Trophoblast cell (in vitro differentiated cells and primary cell): ENCODE measurements at places on chromosomes 13 and 19.

- DNase-seq = no peak
Measured at GRCh38 chr19:10228393-10228792, 2.7 kb downstream of the S1PR2 start.

DNA sequence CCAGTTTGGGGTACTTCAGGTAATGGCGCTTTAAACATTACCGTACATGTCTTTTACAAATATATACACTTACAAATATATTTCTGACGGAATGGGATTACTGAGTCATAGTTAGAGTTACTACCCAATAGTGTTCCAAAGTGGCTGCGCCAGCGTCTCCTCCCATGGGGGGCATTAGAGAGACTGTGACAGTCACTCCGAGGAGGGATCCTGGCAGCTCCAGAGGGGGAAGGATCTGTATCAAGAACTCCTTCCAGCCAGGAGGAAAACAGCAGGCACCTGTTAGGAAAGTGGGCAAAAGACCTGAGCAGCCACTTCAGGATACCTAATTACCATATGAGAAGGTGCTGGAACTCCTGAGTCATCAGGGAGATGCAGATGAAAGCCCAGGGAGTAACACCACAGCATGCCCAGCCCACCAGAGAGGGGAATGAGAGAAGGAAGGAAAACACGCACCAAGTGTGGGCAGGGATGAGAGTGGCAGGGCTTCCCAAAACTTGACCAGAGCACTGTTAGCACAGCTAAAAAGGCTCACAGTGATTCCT lies 52.9 kb downstream of the SLC7A9 start:
- DNase-seq = no peak

DNA sequence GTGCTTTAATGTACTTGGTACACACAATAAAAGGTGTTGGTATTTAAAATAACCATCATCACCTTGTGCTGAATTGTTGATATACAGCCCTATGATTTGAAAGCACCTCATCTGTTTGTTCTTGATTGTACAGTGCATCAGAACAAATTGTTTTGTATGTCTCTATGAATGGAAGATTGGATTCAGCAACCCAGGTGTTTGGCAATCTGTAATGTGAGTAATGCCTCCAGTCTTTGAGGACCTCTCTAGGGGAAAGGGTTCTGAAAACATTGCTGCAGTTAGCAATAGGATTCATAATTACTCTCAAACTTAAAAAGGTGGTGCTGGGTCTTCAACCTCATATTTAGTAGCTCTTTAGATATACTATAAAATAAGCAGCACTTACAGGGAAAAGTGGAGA lies 341.8 kb downstream of the OXGR1 start:
- no peak for DNase-seq

DNA sequence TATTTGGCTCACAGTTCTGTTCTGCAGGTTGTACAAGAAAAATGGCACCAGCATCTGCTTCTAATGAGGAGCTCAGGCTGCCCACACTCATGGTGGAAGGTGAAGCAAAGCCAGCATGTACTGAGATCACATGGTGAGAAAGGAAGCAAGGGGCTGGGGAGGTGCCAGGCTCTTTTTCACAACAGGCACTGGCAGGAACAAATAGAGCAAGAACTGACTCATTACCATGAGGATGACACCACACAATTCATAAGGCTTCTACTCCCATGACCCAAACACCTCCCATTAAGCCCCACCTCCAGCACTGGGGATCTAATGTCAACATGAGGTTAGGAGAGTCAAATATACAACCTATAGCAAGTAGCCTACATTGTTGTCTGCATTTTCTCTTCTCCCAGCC lies 522.6 kb downstream of the RFC3 start:
- DNase-seq = no peak
